AG08395 (cell line): ENCODE measurements at places on chromosomes 5 and 9.
A peak's percentile ranks its signal among the peaks of the same experiment; 100 is the strongest.

DNA sequence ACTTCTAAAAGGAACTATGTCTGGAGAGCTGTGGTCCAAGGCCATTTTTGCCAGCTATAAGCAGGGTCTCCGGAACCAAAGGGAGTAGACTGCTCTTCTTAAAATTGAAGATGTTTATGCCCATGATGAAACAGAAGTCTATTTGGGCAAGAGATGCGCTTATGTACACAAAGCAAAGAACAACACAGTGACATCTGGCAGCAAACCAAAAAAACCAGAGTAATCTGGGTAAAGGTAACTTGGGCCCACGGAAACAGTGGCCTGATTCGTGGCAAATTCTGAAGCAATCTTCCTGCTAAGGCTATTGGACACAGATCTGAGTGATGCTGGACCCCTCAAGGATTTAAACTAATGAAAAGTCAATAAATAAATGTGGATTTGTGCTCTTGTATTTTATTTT lies 29.7 kb upstream of the GLDC start:
- no peak for DNase-seq

DNA sequence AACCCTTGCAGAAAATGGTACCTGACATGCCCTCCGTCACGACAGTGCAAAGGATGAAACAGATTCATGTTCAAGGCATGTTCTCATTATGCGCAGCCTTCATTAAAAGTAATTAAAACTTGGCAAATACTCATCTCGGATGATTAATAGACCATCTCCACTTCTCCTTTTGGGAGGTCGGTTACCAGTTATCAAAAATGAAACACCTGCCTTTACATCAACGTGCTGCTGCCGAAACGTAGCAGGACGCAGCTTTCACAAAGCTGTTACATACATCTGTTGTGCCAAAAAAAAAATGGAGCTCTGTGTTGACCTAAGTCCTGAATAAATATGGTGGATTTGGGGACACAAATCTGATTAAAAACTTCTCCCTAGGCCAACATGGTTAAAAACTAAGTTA lies 75.7 kb downstream of the PTCH1 start:
- DNase-seq = no peak

DNA sequence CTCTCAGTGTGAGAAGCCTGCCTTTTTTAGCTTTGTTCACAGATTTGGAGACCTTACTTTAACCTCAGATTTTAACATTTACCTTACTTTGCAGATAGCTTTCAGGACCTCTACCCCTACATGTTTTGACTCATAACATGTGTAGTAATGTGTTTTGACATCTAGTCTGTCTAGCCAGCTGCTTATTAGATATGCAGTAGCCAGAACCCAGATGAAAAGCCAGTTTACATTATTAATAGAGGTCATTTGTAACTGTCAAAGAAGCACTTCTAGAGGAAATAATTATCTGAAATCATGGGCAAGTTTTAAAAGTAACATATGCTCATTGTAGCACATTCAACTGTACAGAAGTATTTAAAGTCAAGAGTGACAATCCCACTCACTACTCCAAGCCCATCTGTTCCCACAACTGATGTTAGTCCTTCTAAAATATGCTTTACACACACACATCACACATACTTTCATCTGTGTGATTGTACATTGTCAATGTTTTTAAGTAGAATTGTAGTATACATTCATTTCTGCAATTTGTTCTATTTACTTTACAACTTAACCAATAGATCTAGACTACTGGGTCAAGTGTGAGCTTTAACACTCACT lies 71.8 kb upstream of the NIPAL4 start:
- DNase-seq = no peak

- DNase-seq = no peak
Measured at GRCh38 chr5:41414598-41414997, 95.8 kb downstream of the PLCXD3 start.

DNA sequence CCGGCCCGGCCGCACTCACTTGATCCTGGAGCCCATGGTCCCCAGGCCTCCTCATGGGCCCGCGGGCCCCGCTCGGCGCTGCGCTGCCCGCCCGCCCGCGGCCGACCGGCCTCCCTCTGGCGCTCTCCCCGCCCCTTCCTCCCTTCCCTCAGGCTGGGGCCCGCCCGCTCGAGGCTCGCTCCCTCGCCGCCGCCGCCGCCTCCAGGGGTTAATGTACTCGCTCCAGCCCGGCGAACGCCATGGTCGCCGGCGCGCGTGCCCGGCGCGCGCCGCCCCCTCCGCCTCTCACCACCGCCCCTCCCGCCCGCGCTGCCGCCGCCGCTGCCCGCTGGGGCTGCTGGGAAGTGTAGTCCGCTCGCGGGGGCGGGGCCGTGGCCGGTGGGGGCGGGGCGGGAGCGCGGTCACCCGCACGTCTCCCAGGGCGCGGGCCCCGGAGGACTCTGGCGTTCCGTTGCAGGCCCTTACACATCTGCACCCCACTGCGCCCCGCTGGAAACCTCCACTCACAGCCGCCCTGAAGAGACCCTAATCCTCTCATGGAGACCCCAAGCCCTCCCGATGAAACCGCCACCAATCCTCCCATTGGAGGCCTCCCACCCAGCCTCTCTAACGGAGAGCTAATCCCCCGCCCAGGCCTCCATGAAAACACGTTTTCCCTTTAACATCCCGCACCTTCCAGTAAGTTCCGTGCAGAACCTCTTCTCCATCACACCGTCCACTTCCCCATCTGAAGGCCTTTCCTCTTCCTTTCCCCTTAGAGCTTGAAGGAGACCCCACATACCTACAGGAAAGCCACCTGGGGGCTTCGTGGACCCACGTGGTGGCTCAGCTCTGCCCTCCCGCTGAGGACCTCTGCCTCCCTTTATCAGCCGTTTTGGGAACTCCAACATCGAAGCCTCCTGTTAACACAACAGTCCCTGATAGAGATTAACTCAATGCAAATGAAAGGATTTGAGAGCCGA lies at the start of gene DENND1A:
Gene DENND1A, minus strand, starts transcription at position 257 of the 962 bp plus-strand sequence. Its CDS starts 221 bp downstream, at position 36.
- DNase-seq = peak; percentile 97

GRCh38 chr5:139494832-139495231 lies 12.3 kb upstream of the STING1 start:
- DNase-seq = peak; percentile 31
